ENCODE measurements at places on chromosomes 16 and 17. TPM values are rescaled to one million over a fixed set of nuclear protein-coding genes. Genes with fewer than 3 reads are reported as not detected.

- 0 out of 2 replicates have a peak, but pooled peaks cover 2% of the 10 kb centered on the region for H3K4me1 ChIP-seq
- no peak overlapping the region for H3K4me3 ChIP-seq
- H3K27me3 ChIP-seq: no peaks in the 10 kb centered on the region
- no peak overlapping the region for H3K27ac ChIP-seq
- peak; percentile 47 for DNase-seq
- H3K36me3 ChIP-seq: peaks cover 44% of the 10 kb centered on the region
Observed at GRCh38 chr16:53291757-53292392, 142.4 kb upstream of the RBL2 start.

DNA sequence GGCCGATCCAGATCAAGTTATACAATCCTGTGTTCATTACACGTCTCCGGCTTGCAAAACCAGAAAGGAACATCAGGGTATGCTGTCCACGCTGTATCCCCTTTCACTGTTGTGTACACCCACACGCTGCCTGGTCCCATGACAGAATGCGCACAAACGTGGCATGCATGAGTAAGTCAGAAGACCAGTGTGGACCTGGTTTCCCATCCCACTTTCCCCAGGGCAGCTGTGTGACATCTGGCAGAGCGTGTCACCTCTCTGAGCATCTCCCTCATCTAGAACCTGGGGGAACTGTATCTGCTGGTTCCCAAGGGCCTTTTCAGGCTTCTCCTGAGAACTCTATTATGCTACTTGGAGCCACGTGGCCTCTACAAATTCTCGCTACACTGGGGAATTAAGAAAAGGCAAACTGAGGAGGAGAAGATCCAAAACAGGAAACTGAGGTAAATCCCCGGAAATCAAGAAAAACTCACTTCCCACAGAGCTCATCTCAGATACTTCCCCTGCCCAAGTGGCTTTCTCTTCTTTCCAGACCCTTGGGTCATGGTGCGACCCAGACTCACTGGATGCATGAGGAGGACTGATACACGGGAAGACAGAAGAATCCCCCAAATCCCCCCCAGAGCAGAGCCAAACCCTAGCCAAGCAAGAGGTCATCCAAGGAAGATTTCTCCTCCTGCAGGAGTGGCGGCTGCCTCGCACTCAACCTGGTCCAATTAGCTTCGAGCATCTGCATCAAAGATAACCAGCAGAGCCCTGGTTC, 139.3 kb downstream of the GAS7 start:
- DNase-seq: no peak
- H3K4me3 ChIP-seq: no peak overlapping the region
- H3K27me3 ChIP-seq: no peaks in the 10 kb centered on the region
- no peaks in the 10 kb centered on the region for H3K4me1 ChIP-seq
- H3K36me3 ChIP-seq: no peaks in the 10 kb centered on the region

- H3K27ac ChIP-seq: no peak overlapping the region
- H3K36me3 ChIP-seq: peaks cover 51% of the 10 kb centered on the region
- no peak for DNase-seq
Observed at GRCh38 chr17:740240-741017, 8.0 kb downstream of the TLCD3A start.

GRCh38 chr17:4901648-4902344, 1.1 kb downstream of the CHRNE start:
- H3K4me3 ChIP-seq: no peak overlapping the region
- H3K36me3 ChIP-seq: peaks cover 9% of the 10 kb centered on the region
- H3K4me1 ChIP-seq: no peaks in the 10 kb centered on the region
- H3K27me3 ChIP-seq: peaks cover 2% of the 10 kb centered on the region

GRCh38 chr16:28219282-28219681, 7.5 kb upstream of the XPO6 start:
- H3K4me3 ChIP-seq: no peak overlapping the region
- peak; percentile 61 for DNase-seq
- H3K27me3 ChIP-seq: no peaks in the 10 kb centered on the region
- no peaks in the 10 kb centered on the region for H3K4me1 ChIP-seq
- no peaks in the 10 kb centered on the region for H3K36me3 ChIP-seq

- H3K27ac ChIP-seq: no peak overlapping the region
- H3K27me3 ChIP-seq: peaks cover 15% of the 10 kb centered on the region
- no peaks in the 10 kb centered on the region for H3K36me3 ChIP-seq
- no peaks in the 10 kb centered on the region for H3K4me1 ChIP-seq
- DNase-seq: no peak
- H3K4me3 ChIP-seq: no peak overlapping the region
Observed at GRCh38 chr16:75485230-75486013, 9.8 kb downstream of the CHST6 start.

- H3K4me3 ChIP-seq: no peak overlapping the region
- H3K36me3 ChIP-seq: no peaks in the 10 kb centered on the region
- peaks cover 5% of the 10 kb centered on the region for H3K4me1 ChIP-seq
- H3K27me3 ChIP-seq: peaks cover 60% of the 10 kb centered on the region
Observed at GRCh38 chr17:3966720-3967363, 2.6 kb upstream of the ATP2A3 start.

DNA sequence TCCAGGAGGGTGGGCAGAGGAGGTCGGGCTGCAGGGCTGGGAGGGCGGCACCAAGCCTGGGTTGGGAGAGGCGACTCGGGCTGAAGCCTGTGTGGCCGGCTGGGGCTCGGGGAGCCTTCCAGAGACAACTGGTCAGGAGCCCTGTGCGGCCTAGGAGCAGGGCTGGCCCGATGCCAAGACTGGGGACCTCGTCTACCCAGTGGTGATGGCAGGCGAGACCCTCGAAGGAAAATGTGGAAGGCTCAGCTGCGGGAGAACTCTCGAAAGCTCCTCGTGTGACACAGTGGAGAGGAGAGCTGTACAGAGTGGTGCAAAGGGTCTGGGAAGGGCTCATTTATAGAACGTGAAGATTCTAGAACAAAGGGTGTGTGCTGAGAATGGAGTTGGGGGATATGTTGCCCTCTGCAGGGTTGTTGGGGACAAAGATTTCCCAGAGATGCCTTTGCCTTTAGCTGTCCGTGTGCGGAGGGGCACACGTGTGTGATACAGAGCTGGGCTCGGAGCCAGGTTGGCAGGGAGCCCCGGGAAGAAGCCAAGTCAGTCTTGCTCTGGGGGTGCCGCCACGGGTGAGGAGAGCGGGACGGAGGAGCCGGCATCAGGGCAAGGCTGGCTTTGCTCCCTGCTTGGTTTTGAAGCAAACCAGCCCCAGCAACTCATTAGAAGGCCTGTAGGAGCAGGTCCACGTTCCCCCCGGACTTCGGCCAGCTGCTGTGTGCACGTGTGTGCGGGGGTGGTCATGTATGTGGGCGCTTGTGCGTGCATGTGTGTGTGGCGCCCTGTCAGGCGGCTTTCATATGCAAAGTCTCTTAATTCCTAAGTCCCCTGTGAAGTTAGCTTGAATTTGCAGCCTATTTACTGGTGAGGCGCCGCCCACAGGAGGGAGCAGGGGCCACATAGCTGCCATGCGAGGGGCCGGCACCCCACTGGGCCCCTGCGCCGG, 132.4 kb upstream of the CHMP6 start:
- H3K27me3 ChIP-seq: no peaks in the 10 kb centered on the region
- peaks cover 41% of the 10 kb centered on the region for H3K4me1 ChIP-seq
- H3K36me3 ChIP-seq: peaks cover 9% of the 10 kb centered on the region
- peak; percentile 97 for DNase-seq

DNA sequence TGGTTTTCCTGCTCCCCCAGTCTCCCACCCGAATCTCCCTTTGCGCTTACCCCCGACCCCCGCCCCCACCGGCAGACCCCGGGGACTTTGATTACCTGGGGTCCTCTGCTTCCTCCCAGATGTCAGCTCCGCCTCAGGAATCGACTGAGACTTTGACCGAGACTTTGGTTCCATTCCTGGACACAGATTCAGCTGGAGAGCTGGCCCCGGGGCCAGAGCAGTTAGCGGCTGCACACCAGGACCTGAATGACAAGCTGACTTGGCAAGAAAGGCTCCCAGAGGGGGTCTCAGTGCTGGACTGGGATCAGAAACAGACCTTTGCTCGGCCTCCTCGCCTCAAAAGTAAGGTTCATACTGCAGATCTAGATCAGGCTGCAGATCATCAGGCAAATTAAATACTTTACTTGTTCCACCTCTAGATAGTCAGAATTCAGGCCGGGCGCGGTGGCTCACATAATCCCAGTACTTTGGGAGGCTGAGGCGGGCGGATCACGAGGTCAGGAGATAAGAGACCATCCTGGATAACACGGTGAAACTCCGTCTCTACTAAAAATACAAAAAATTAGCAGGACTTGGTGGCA, 60.3 kb upstream of the FBXO47 start:
- DNase-seq: no peak
- H3K4me3 ChIP-seq: no peak overlapping the region
- H3K27me3 ChIP-seq: peaks cover 74% of the 10 kb centered on the region
- H3K36me3 ChIP-seq: no peaks in the 10 kb centered on the region
- H3K4me1 ChIP-seq: no peaks in the 10 kb centered on the region

GRCh38 chr16:49465661-49466528, 92.3 kb downstream of the C16orf78 start:
- H3K4me1 ChIP-seq: no peaks in the 10 kb centered on the region
- H3K27ac ChIP-seq: no peak overlapping the region
- H3K4me3 ChIP-seq: no peak overlapping the region
- peaks cover 6% of the 10 kb centered on the region for H3K27me3 ChIP-seq

DNA sequence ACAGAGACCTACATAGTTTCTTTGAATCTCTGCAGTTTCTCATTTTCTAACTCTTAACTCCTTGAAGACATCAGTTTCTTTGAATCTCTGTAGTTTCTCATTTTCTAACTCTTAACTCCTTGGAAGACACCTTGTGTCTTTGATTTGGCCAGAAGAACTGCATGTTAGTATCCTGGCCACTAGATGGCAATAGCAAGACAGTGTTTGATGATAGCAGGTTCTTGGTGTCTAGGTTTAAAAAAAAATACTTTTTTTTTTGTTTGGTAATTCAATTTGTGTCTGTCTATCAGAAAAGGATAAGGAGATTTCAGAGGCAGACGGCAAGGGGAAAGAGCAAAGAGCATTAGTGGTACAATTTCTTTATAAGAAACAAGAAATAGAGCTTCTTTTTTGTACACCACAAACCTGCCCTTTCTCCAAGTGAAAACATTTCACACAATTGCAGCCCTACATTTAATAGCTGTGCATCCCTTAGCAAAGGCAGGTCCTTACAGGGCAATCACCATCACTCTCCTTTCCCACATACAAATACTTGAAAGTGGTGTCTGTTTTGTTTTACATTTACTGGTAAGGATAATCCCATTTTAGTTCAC, 1324.9 kb upstream of the CDH8 start:
- no peaks in the 10 kb centered on the region for H3K36me3 ChIP-seq
- peak; percentile 66 for DNase-seq
- no peaks in the 10 kb centered on the region for H3K27me3 ChIP-seq
- H3K4me1 ChIP-seq: no peaks in the 10 kb centered on the region

- peaks cover 49% of the 10 kb centered on the region for H3K4me1 ChIP-seq
- H3K27me3 ChIP-seq: no peaks in the 10 kb centered on the region
- peak; percentile 68 for DNase-seq
- H3K4me3 ChIP-seq: no peak overlapping the region
- no peaks in the 10 kb centered on the region for H3K36me3 ChIP-seq
Observed at GRCh38 chr17:29138184-29138955, 41.8 kb downstream of the MYO18A start.

- no peaks in the 10 kb centered on the region for H3K27me3 ChIP-seq
- H3K27ac ChIP-seq: no peak overlapping the region
- DNase-seq: no peak
- H3K4me3 ChIP-seq: no peak overlapping the region
Observed at GRCh38 chr16:80176114-80176513, 364.7 kb upstream of the DYNLRB2 start.

Gene PRAC1
- not detected for total RNA-seq

Gene CD300E
- total RNA-seq: not detected

Gene CHST4
- under 0.01 TPM for total RNA-seq

Gene AURKB
- total RNA-seq: 45.9 TPM

Gene TEKT1
- total RNA-seq: not detected

Gene LRRC75A
- 0.56 TPM for total RNA-seq

Gene NPIPA2
- not detected for total RNA-seq

Gene BAHCC1
- 0.83 TPM for total RNA-seq

Gene PRRT2
- total RNA-seq: 0.90 TPM

Gene NTN1
- under 0.01 TPM for total RNA-seq

Gene OR2C1
- under 0.01 TPM for total RNA-seq

Gene CCL16
- not detected for total RNA-seq

Data from IMR-90 (cell line).